Upper lobe of left lung (tissue), 6 donors: ENCODE measurements at places on chromosomes 12 and 14. TPM values are rescaled to one million over a fixed set of nuclear protein-coding genes. Genes with fewer than 3 reads are reported as not detected.

GRCh38 chr14:54451121-54451601 lies 10.0 kb upstream of the CNIH1 start:
- peak overlapping the region; percentile 37 for H3K27ac ChIP-seq
- H3K4me1 ChIP-seq = peaks cover 6% of the 10 kb centered on the region

DNA sequence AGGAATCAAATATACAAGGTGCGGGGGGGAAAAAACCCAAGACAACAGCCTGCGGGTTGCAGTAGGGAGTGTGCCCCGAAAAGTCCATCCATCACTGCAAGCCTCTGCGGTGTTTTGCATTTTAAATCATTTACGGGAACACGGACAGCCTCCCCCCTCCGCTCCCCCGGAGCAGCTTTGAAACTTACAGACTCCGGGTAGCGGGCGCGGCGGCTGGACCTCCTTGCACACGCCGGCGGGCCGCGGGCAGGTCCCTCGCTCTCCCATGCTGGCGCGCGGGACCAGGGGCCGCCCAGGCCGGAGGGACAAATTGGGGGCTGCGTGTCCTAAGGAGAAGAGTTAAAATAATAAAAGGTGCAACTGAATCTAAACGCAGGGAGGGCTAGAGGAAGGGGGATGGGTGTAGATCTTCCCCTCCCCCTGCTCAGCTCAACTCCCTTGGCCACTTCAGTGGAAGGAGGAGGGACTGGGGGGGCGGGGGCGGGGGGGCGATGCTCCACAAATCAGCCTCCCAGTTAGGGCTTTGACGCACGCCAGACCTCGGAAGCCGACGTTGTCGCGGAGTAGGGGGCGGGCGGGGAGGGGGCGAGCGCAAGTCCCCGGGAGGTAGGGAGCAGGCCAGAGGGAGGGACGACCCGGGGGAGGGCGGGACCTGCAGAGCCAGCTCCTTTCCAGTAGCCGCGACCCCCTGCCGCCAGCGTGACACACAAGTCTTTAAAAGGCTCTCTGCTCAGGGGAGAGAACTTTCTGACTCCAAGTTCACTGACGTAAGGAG lies at the start of gene KCNJ8:
KCNJ8 (minus strand) TSS at position 349 of the 775 bp plus-strand sequence. CDS start 1,090 bp downstream, outside the sequence.
- H3K27ac ChIP-seq = peak within 1 kb of the TSS; percentile 78
- H3K36me3 ChIP-seq = no peaks in the 10 kb centered on the region
- no peaks in the 10 kb centered on the region for H3K4me1 ChIP-seq
- peak within 1 kb of the TSS; percentile 26 for H3K4me3 ChIP-seq

DNA sequence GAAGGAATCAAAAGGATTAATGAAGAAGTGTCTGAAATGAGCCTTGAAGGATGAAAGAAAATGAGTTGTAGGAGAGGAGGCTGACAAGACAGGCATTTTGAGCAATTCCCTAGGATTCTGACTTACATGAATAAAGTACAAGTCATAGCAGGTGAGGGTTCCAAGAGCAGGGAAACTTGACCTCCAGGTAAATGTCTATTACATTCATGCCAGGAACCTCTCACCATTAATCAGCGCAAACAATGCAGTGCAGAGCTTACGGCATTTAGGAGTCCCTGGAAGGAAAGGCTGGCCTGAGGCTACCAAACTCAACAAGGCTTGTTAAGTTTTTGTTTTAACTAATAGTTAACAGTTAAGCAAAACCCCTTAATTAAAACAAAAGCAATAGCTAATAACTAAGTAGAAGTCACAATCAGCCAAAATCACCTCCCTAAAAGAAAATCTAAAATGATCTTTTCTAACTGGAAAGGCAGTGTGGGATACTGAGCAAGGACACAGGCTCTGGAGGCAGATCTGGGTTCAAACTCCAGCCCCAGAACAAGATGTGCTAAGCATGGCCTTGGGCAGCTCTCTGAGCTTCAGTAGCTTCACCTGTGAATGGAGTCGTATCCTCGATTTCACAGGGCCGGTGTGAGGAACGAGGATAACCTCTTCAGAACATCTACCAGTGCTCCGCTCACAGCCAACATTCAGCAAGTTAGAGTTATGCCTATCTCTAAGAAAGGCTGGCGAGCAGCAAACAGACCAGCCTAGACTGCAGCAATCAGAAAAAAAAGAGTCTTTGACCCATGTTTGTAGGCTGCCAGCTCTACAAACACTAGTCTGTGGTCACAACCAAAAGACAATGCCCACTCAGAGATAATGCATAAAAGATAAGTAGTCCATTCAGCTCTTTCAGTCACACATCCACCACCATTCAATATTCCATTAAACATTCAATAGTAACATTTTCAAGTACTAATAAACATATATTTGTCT lies 16.9 kb downstream of the PPTC7 start:
- no peak overlapping the region for H3K27ac ChIP-seq
- no peaks in the 10 kb centered on the region for H3K36me3 ChIP-seq
- H3K27me3 ChIP-seq = no peaks in the 10 kb centered on the region
- H3K4me1 ChIP-seq = peaks cover 42% of the 10 kb centered on the region

GRCh38 chr12:102883204-102883799 lies 33.7 kb downstream of the PAH start:
- H3K36me3 ChIP-seq = no peaks in the 10 kb centered on the region
- no peak overlapping the region for H3K4me3 ChIP-seq
- H3K4me1 ChIP-seq = no peaks in the 10 kb centered on the region

DNA sequence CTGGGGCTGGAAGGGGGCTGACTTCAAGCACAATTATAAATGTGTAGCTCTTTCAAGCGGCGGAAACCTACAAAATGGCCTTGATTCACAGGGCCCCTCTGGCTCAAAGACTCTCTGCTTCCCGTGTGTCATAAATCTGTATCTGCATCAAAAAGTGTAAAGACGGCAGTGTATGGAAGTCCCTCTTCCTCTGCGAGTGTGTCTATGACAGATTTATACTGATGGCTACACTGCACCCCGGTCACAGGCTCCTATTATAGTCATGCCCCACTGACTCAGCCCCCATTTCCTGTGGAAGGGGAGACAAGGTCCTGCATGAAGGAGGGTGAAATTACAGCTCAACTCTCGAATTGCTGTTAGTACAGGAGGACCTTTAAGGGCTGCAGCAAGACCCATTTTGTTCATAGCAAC lies 68.6 kb downstream of the HMGA2 start:
- no peak overlapping the region for H3K27ac ChIP-seq
- DNase-seq = no peak
- no peak overlapping the region for H3K4me3 ChIP-seq
- no peaks in the 10 kb centered on the region for H3K36me3 ChIP-seq

C1R gene
- 165 TPM for total RNA-seq

CARMIL3 gene
- total RNA-seq = 1.1 TPM

CLEC1A gene
- 7.4 TPM for total RNA-seq

MYF6 gene
- total RNA-seq = not detected

CCDC38 gene
- 0.14 TPM for total RNA-seq

GRCh38 chr14:21505012-21505553 lies 6.1 kb downstream of the METTL3 start:
- H3K36me3 ChIP-seq = no peaks in the 10 kb centered on the region
- no peak for DNase-seq
- H3K4me1 ChIP-seq = peaks cover 23% of the 10 kb centered on the region
- H3K27me3 ChIP-seq = no peaks in the 10 kb centered on the region
- H3K27ac ChIP-seq = no peak overlapping the region

GRCh38 chr12:19856389-19856788 lies 417.1 kb downstream of the AEBP2 start:
- DNase-seq = no peak
- H3K4me1 ChIP-seq = no peaks in the 10 kb centered on the region
- H3K27me3 ChIP-seq = no peaks in the 10 kb centered on the region
- no peak overlapping the region for H3K4me3 ChIP-seq
- peak overlapping the region; percentile 44 for H3K27ac ChIP-seq

DNA sequence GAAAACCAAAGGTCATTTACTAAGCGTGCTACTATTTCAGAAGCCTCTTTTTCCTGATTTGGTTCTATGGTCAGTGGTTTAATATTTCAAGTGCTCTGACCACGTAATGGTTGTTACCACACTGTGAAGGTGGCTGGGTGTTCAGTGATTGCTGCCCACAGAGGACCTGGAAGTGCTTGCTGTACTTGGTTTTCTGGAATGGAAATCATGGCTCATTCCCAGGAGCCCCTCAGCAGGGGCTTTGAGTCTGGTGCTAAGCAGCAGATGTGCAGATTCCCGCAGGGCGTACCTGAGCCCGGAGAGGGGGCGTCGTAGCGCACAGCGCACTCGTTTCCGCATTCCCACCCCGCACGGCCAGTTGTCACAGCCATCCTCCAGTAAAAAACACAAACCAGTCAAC lies 50.5 kb downstream of the TRAF3 start:
- peak; percentile 60 for DNase-seq
- H3K27ac ChIP-seq = no peak overlapping the region
- H3K36me3 ChIP-seq = peaks cover 12% of the 10 kb centered on the region
- H3K27me3 ChIP-seq = no peaks in the 10 kb centered on the region
- H3K4me3 ChIP-seq = peak overlapping the region; percentile 2
- H3K4me1 ChIP-seq = no peaks in the 10 kb centered on the region

SLC38A4 gene
- 0.49 TPM for total RNA-seq

GRCh38 chr12:100688451-100688864 lies 106.1 kb upstream of the ANO4 start:
- H3K4me3 ChIP-seq = no peak overlapping the region
- no peaks in the 10 kb centered on the region for H3K27me3 ChIP-seq
- no peak overlapping the region for H3K27ac ChIP-seq
- DNase-seq = no peak
- no peaks in the 10 kb centered on the region for H3K4me1 ChIP-seq
- H3K36me3 ChIP-seq = no peaks in the 10 kb centered on the region

KLHL28 gene
- total RNA-seq = 8.4 TPM

DNA sequence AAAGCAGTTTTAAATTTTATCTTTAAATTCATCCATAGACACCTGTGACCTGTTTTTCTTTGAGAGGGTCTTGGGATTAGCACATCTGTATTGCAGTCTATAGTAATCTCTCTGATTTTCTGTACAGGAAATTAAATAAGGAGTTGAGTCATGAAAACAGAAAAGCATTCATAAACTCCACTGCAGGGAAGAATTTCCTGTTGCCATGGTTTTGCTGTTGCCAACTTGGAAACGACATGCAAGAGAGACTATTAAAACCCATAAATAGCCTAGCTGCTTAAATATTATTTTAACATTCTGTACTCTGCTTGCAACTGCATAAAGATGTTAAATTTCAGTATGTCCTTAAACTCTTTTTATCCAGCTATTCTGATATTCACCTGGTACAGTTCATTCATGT lies 281.0 kb upstream of the RGS6 start:
- no peaks in the 10 kb centered on the region for H3K36me3 ChIP-seq
- H3K4me1 ChIP-seq = peaks cover 5% of the 10 kb centered on the region
- H3K4me3 ChIP-seq = no peak overlapping the region
- no peak for DNase-seq
- no peaks in the 10 kb centered on the region for H3K27me3 ChIP-seq

SUPT16H gene
- total RNA-seq = 32.5 TPM

GRCh38 chr12:51530208-51530607 lies 60.8 kb upstream of the SCN8A start:
- H3K27me3 ChIP-seq = no peaks in the 10 kb centered on the region
- no peaks in the 10 kb centered on the region for H3K36me3 ChIP-seq
- no peak for DNase-seq
- no peak overlapping the region for H3K27ac ChIP-seq

GRCh38 chr14:71621276-71621675 lies 311.0 kb upstream of the RGS6 start:
- no peak overlapping the region for H3K4me3 ChIP-seq
- no peak overlapping the region for H3K27ac ChIP-seq
- no peak for DNase-seq
- H3K4me1 ChIP-seq = no peaks in the 10 kb centered on the region
- H3K27me3 ChIP-seq = no peaks in the 10 kb centered on the region

BEGAIN gene
- 1.3 TPM for total RNA-seq

- H3K36me3 ChIP-seq = no peaks in the 10 kb centered on the region
- H3K27ac ChIP-seq = no peak overlapping the region
- no peak overlapping the region for H3K4me3 ChIP-seq
- H3K27me3 ChIP-seq = no peaks in the 10 kb centered on the region
- DNase-seq = no peak
Observed at GRCh38 chr12:104520242-104520900, 63.6 kb downstream of the CHST11 start.

DNA sequence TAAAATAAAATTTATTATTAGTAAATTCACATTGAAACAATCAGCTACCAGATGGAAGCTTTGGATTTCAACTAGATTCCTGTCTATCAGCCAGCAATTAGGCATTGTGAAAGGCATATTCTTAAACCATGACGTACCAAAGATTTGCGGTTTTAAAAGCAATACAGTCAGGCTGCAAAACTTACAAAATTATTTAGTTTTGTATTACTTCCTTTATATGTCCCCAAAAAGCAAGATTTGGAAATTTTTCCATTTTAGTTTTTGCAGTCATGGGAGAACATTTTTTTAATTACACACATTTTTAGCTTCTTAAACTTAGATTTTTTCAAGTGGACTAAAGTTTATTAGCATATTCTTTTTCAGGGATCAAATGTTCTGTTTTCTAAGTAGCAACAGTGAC lies 225.0 kb upstream of the KITLG start:
- no peak for DNase-seq
- no peaks in the 10 kb centered on the region for H3K36me3 ChIP-seq

DNA sequence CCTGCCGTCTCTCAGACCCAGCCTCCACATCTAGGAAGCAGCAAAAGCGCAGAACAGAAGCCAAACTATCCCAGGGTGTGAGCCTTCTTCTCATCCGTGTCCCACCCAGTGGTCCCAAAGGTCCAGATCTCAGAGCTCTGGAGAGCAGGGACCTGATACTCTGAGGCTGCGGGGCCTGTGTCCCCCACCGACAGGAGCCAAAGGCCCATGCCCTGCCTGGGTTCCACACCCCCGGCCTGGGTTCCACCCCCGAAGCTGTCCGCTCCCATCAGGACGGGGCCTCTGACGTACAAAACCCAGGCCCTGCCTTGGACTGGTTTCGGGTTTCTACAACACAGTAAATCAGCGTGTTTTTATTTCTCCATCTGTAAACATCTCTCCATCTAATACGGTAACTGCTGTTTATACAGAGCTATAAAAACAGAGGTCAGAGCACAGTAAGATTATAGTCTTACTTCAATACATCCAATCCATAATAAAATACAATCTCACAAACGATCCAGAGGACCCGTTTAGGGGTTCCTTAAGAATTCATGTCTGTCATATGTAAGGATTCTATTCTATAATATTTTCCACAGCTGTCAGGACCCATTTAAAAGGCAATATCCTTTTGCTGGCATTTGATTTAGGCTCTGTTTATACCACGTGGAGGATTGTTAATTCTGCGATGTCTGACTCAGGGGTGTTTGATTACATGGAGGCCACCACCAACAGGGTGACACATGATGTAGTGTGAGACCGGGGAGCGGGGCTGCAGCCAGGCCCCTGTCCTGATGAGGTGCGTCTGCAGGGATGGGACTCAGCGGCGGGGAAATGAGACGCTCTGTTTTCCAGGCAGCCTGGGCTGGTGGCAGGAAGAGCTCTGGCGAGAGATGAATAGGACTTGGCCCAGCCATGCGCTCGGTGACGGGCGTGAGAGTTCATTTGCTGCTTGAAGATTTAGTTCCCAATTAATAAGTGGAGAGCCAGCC lies 110.3 kb downstream of the DICER1 start:
- H3K4me1 ChIP-seq = no peaks in the 10 kb centered on the region
- no peak overlapping the region for H3K4me3 ChIP-seq
- DNase-seq = no peak
- no peaks in the 10 kb centered on the region for H3K27me3 ChIP-seq
- no peak overlapping the region for H3K27ac ChIP-seq
